ENCODE measurements at places on chromosomes 16 and 17.

GRCh38 chr17:37100231-37100630 is 151.5 kb downstream of the AATF start:
- DNase-seq = no peak

DNA sequence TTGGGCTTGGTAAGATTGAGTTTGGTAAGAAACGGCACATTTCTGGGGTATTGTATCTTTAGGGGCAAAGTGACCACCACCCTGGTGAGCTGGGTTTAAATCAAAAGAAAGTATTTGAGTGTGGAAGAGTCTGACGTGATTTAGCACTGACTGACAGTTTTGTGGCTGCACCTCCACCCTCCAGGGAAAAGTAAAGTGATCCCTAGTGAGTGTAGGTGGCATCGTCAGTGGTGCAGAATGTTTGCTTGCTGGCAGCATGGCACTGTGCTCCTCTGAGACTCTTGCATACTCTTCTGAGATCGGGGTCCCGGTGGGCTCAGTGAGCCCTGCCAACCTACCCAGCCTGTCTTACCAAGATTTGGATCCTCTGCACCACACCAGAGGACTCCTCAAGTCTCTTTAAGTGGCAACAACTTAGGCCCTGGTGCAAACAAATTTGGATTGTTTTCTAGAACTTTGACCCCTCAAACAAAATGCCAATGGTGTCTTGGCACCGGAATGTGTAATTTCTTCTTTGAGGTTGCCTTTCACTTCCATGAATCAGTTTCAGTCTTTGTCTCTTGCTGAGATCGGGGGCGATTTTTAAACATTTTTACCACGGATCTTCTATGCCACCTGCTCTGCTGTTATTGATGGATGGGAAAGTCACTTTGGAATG is 2.8 kb downstream of the PRKCB start:
- no peak for DNase-seq

- no peak for DNase-seq
These were observed 209.0 kb downstream of the NTN1 start for GRCh38 chr17:9230346-9230745.

DNA sequence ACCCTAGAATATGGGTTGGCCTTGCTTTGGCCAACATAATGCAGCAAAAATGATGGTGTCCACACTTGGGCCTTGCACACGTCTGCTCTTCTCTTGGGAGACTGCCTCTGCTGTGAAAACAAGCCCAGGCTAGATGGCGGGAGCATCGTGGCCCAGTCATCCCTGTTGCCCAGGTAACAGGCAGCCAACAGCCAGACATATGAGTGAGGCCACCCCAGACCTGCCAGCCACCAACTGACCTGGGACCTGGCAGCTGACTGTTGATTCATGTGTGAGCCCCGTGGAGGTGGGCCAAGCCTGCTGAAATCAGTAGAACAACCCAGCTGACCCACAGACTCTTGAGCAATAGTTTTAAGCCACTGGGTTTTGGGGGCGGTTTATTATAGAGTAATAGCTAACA is 39.4 kb upstream of the CDH3 start:
- no peak for DNase-seq

- no peak for DNase-seq
These were observed 3.8 kb upstream of the SNX20 start for GRCh38 chr16:50684823-50685461.

DNA sequence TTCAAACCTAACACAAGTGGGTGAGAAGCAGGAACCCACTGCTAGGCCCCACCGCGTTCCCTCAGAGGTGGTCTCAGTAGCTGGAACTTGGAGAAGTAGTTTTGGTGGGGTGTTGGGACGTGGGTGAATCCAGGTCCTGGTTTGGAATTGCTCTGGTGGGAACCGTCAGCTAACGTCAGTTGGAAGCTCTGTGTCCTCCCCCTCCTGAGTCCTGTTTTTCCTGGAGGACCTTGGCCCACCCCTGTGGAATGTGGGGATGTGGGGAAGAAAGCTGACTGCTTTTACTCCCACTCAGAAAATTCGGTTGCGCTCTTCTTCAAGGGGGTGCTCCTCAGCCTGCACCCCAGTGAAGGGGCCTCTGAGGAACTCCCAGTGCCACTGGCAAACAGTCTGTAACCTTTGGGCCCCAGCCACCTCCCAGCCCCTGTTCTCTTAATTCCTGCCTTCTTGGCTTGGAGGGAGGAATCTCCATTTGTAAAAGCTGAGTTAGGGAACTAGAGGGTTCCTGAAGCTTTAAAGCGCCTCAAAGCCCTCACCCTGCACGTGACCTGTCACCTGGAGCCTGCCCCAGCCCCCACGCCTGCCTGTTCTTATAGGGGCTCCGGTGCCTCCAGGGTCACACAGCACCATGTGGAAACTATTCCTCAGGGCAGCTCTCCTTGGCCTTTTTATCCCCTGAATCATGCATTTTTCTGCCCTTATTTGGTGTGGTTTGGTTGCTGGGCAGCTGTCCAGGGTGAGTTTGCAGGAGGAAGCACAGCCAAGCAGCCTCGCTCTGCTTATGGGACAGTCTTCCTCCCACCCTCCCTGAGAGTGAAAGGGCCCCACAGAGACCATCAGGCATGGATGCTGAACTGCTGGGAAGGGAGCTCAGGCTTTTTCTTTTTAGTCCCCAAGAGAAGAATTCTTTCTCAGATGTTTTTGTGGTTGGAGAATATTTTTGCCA is 16.2 kb upstream of the NAGLU start:
- DNase-seq = peak; percentile 95

GRCh38 chr17:64032081-64032480 is 11.6 kb upstream of the ICAM2 start:
- DNase-seq = no peak

- DNase-seq = no peak
These were observed 14.4 kb downstream of the DEF8 start for GRCh38 chr16:89962754-89963498.

- no peak for DNase-seq
These were observed 367.0 kb downstream of the FOXL1 start for GRCh38 chr16:86945166-86945900.

- peak; percentile 82 for DNase-seq
These were observed 22.9 kb upstream of the YWHAE start for GRCh38 chr17:1422885-1423284.

- DNase-seq = no peak
These were observed 74.6 kb downstream of the MYO1D start for GRCh38 chr17:32802306-32802705.

DNA sequence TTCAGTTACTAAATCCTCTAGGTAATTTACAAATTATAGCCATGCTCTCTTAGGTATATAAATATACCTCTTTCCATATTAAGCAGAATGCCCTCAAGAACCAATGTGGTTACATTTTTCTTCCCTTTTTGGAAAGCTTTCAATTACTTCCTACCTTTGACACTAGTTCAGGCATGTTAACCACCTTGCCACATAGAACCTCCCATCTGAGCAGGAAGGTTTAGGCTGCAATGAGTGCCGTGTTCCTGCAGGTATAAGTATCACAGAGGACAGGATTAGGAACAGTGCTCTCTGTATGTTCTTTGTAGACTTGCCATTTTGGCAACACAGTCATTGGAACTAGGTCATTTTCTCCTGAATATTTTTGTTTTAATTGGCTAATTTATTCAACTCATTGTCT is 20.1 kb downstream of the KRT25 start:
- DNase-seq = no peak

GRCh38 chr16:30700491-30700890 is 1.5 kb downstream of the SRCAP start:
- DNase-seq = no peak

GRCh38 chr17:55038291-55038690 is 69.7 kb downstream of the STXBP4 start:
- DNase-seq = no peak

- DNase-seq = no peak
These were observed 177.4 kb downstream of the RBFOX1 start for GRCh38 chr16:7509963-7510601.

- DNase-seq = no peak
These were observed 34.7 kb downstream of the SOCS3 start for GRCh38 chr17:78325076-78325687.

DNA sequence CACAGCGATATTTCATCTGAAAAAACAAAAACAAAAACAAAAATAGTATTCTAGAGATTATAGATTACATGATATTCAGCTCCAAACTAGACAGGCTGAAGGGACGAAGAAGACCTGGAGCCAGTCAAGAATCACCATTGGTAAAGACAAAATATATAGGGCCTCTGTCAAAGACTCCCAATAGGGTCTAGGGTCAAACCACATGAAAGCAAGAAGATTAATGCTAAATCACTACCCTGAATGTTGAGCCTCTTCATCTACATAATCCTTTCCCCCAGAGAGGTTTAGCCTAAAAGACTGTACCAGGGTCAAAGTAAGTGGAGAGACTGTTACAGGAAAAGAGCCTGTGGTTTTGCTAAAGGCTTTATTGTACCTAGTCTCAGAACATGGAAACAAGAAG is 10.8 kb upstream of the NME1 start:
- DNase-seq = no peak

DNA sequence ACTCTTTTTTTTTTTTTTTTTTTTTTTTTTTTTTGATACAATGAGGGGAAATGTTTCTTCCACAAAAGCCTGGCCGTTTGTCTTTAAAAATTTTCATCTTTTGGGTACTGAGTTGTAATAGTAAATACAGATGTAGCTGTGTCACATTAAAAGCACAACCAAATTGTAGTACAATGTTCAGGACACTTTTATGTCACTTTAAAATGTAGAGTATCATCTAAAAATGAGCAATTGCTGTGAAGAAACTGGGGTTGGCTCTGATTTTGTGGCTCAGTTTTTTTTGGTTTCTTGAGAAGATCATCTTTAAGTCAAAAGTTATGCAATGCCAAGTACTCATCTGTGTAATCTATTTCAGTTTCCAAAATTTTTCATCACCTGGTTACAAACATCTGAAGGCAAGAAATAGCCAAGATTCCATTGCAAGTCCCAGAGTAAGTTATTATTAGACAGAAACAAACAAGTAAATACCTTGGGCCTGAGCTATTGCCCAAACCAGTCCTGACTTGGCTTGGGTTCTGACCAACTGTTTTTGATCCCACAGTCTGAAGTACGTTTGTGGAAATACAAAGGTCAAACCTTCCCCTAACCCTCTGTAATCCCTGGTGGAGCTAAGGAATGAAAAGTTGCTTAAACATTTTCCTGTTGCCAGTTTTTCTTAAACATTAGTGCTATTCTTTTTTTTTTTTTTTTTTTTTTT is 717.2 kb downstream of the WWOX start:
- DNase-seq = no peak

- DNase-seq = no peak
These were observed 232.6 kb upstream of the IRX3 start for GRCh38 chr16:54519161-54519695.

GRCh38 chr16:2881783-2882649 is 999 bp upstream of the FLYWCH2 start:
- DNase-seq = no peak

DNA sequence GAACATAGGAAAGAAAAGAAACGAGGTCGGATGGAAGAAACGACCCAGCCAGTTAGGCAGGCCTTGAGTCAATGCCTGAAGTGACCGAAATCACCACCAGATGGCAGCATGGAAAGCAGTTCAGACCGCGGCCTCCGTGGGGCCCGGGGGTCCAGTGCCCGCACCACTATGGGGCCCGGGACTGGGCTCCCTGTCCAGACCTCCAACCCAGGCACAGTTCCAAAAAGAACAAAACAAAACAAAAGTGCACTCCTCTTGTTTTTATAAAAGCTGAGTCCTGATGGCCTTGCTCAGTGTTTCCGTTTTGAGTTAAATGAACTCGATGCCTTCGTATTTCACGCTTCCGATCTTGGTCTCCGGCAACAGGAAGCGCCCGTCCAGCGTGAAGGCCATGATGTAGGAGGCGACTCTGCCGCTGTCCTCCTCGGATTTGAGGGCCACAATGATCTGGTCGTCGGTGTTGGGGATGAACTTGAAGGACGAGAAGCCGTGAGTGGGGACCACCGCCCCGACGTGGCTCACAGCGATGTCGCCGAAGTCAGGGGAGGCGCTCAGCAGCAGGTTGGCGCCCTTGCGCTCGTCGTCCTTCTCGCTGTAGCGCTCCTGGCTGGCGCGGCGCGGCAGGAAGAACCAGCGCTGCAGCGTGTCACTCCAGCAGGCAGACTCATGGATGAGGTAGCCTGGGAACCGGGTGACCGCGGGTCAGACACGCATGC is 13.7 kb upstream of the LGALS3BP start:
- peak; percentile 19 for DNase-seq

DNA sequence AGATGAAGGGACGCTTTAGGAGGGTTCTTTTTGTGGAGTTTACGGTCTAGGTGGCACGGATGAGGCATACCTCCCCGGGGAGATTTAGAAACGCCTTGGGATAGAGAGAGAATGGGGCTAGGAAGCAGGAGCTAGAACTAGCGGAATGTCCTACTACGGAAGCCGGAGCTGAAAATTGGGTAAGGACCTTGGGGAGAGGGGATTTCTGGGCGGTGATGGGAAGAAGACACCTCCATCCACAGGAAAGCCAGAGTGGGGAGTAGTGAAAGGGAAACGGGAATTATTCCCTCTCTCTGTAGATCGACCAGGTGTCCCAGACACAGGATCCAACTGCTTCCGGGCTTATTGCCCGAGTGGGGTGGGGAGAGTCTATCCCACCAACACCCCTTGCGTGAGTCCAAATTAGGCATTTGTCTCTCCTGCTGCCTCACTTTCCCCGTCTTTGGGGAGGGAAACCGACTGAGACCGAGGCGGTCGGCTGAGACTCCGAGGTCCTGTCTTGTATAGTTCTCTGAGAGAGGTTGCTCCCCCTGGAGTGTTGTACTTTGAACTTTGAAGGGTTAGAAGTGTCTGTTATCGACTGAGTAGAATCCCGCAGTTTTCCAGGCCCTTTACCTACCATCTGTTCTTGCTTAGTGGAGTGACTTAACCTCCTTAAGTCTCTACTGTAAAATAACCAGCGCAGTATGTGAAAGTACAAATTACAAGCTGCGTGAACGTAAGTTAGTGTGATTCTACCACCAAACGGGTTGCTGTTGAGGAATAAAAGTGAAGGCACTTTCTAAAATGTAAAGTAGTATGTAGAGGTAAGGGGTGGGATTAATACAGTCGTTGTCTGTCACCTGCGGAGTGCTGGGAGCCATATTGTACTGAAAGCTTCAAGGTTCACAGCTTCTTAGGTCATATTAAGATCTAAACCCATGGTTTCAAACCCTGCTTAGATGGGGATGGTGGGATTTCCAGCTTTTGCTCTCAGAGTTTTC is 1.0 kb downstream of the RSPRY1 start:
- peak; percentile 42 for DNase-seq

Data from SW 1271 (cell line).